Left ventricle myocardium superior (tissue), 1 donor: ENCODE measurements at places on chromosomes 11 and 22. TPM values are rescaled to one million over a fixed set of nuclear protein-coding genes. Genes with fewer than 3 reads are reported as not detected.
A peak's percentile ranks its signal among the peaks of the same experiment; 100 is the strongest.

The FAT3 gene
- total RNA-seq: 0.47 TPM

DNA sequence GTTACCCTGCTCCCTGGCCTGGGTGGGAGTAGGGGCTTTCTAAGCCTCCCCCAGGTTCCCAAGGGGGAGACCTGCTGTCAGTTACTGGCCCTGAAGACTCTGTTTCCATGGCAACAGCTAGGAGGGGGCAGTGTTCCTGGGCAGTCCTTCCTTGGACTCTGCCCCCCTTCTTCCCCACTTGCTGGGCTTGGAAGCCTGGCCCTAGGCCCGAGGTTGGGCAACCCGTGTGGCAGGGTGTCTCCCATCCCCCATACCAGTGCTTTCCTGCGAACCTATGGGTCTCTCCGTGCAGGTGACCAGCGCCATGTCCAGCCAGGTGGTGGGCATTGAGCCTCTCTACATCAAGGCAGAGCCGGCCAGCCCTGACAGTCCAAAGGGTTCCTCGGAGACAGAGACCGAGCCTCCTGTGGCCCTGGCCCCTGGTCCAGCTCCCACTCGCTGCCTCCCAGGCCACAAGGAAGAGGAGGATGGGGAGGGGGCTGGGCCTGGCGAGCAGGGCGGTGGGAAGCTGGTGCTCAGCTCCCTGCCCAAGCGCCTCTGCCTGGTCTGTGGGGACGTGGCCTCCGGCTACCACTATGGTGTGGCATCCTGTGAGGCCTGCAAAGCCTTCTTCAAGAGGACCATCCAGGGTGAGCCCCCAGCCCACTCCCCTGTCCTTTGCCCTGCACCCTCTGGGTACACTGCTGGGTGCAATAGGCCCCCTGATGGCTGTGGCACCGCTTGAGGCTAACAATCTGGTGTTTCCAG lies 1.7 kb downstream of the ESRRA start:
- DNase-seq: peak; percentile 61

The GGT5 gene
- 19.8 TPM for total RNA-seq

GRCh38 chr11:10800292-10800691 lies 8.4 kb downstream of the EIF4G2 start:
- no peak for DNase-seq

The ST14 gene
- total RNA-seq: 2.1 TPM

DNA sequence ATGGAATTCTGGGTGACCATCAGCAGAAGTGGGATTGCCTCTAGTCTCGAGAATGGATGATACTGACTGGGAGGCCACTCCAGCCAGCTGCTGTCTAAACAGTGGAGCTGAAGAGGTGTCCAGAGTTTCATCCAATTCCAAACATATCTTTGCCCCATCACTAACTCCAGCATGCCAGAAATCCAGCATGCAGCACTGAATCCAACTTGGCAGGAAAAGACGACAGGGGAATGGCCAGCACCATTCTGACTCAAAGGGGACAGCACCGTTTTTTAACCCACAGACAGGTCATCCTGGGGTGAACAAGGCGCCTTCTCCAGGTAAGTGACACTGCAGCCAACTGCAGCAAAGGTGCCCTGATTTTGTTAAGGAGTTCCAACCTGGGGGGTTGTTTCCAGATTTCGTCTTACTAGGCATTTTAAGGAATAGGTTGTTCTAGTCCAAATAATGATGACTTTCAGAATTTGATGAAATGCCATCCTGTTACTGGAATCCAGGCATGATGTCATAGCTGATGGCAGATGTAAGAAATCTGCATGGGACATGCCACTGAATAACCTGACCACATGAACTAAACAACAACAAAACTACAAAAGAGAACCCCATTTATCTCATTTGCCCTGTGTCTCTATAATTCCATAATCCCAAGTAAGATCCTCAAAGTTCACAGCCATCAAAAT lies 32.3 kb downstream of the FEZ1 start:
- DNase-seq: no peak

- DNase-seq: no peak
These were observed 102.9 kb downstream of the TRIM29 start for GRCh38 chr11:120034881-120035630.

GRCh38 chr11:70220136-70220535 lies 17.0 kb downstream of the FADD start:
- no peak for DNase-seq

The SC5D gene
- 20.7 TPM for total RNA-seq

GRCh38 chr11:14783788-14784187 lies 108.2 kb downstream of the CYP2R1 start:
- no peak for DNase-seq

- peak; percentile 78 for DNase-seq
These were observed 658 bp downstream of the C11orf71 start for GRCh38 chr11:114399490-114400215.

GRCh38 chr11:14852571-14853177 lies 39.4 kb downstream of the CYP2R1 start:
- DNase-seq: no peak

DNA sequence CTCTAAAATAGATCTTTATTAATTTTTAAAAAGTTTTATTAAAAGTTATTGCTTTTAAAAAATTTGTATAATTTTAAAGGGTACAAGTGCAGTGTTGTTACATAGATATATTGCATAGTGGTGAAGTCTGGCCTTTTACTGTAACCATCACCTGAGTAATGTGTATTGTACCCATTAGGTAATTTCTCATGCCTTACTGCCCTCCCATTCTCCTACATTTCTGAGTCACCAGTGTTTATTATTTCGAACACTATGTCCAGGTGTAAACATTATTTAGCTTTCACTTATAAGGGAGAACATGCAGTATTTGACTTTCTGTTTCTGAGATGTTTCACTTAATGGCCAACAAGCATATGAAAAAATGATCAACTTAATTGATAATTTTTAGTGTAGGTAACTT lies 2.3 kb downstream of the OR51G1 start:
- DNase-seq: no peak

DNA sequence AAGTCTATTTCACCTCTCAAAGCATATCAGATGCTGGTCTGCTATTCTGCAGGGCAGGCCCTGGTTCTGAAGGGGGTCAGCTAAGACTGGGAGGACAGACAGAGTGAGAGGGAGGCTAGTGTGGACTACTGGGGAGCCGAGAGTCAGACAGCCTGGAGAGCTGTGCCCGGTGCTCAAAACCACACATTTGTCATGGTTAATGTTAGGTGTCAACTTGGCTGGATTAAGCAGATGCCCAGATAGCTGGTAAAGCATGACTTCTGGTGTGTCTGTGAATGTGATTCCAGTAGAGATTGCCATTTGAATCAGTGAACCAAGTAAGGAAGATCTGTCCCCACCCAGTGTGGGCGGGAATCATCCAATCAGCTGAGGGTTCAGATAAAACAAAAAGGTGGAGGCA lies 102.6 kb downstream of the SNX19 start:
- DNase-seq: no peak

DNA sequence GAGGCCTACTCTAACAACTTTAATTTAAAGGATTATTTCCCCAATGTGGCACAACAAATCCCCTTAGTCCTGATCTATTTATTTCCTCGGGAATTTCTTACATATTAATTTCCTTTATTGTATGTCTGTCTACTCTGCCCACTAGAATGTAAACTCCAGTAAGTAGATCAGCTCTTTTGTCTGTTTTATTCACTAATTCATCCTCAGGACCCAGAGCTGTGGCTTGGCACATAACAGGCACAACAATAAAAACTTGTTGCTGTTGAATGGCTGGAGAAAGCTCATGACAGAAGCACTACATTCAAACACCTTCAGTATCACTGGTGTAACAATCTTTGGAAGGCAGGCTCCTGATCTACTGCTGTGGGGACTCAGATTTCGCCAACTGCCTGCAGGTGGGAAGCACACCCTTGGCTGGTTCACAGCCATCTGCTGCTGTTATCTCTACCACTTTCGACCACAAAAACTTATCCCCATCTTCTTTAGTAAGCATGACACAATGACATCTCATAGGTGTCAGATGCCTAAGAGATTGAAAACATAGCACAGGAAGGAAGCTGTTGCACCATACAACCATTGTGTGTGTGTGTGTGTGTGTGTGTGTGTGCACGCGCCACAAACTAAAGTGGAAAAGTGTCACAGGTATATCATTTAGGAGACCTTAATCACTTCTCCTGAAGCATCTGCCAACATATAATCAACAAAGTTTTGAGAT lies 11.9 kb downstream of the HIRA start:
- DNase-seq: no peak

GRCh38 chr11:404551-405264 lies 10.1 kb downstream of the SIGIRR start:
- no peak for DNase-seq

DNA sequence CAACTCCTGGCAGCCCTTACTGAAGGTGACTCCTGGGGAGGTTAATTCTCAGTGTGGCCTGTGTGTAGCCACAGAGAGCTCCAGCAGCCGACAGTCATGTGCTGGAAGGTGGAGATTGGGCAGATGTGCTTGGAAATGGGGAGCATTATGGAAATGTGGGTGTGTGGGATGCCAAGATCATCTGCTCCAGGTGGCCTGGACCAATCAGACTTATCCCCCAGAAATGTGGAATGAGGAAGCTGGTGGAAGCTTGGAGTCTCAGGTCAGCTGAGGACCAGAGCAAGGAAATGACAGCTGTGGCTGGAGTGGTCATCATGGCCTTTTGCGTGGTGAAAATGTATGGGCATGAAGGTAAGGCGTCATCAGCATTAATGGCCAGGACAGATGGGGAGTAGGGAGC lies 234.0 kb downstream of the MIAT start:
- no peak for DNase-seq

- DNase-seq: no peak
These were observed 41.8 kb upstream of the ACCSL start for GRCh38 chr11:44005956-44006355.

DNA sequence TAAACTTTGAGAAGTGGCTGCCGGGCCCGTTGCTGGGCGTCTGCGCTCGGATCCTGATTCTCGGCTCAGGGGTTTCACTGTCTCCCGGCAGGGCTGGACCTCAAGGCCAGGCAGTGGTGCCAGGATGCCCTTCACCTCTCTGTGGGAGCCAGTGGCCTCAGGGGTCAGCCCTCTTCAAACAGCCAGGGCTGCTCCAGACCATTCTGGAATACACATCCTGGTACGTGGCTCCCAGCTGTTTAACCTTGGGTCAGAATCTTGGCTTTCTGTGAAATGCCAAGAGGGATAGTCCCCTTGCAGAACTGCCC lies 70.5 kb downstream of the MPPED1 start:
- DNase-seq: no peak

- no peak for DNase-seq
These were observed 23.3 kb upstream of the MMP7 start for GRCh38 chr11:102553835-102554282.
